ENCODE measurements at places on chromosomes 3 and 15. TPM values are rescaled to one million over a fixed set of nuclear protein-coding genes. Genes with fewer than 3 reads are reported as not detected.

GRCh38 chr3:153094386-153094785, 67.6 kb upstream of the RAP2B start:
- no peak for DNase-seq
- no peak overlapping the region for H3K4me3 ChIP-seq
- H3K27ac ChIP-seq = no peak overlapping the region

DNA sequence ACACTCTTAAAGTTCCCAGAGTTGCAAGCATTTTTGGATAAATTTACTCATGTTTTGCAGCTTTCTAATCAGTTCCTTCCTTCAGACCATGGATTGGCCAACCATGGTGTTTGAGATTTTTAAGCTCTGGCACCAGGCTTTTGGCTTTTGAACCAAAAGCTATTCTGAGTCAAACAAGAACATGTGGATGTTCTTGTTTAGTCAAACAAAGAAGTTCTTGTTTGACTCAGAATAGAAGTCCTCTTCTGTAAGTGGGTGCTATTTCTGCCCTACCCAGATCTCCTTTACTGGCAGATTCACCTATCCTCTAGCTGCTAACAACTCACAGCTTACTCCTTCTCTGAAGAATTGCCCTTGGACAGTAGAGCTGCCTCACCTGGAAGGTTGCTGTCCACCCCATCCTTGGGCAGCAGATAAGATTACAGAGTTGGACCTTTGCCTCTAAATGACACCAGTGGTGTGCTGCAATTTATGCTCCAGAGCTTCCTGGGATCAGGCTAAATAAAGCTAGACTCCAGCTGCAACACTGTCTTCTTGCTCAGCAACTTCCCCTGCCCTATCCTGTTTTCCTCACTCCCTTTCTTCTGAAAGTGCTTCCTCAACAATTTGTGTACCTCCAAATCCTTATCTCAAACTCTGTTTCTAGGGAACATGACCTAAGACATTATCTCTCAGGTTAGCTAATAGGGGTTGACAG, 65.6 kb downstream of the COL6A6 start:
- no peak overlapping the region for H3K4me3 ChIP-seq
- H3K36me3 ChIP-seq = no peaks in the 10 kb centered on the region
- H3K27me3 ChIP-seq = no peaks in the 10 kb centered on the region
- H3K27ac ChIP-seq = peak overlapping the region; percentile 30
- DNase-seq = peak; percentile 15

GRCh38 chr3:2023959-2024358, 74.7 kb upstream of the CNTN4 start:
- no peak overlapping the region for H3K4me3 ChIP-seq
- H3K27ac ChIP-seq = no peak overlapping the region
- H3K27me3 ChIP-seq = no peaks in the 10 kb centered on the region
- H3K4me1 ChIP-seq = no peaks in the 10 kb centered on the region
- H3K36me3 ChIP-seq = no peaks in the 10 kb centered on the region
- no peak for DNase-seq

DNA sequence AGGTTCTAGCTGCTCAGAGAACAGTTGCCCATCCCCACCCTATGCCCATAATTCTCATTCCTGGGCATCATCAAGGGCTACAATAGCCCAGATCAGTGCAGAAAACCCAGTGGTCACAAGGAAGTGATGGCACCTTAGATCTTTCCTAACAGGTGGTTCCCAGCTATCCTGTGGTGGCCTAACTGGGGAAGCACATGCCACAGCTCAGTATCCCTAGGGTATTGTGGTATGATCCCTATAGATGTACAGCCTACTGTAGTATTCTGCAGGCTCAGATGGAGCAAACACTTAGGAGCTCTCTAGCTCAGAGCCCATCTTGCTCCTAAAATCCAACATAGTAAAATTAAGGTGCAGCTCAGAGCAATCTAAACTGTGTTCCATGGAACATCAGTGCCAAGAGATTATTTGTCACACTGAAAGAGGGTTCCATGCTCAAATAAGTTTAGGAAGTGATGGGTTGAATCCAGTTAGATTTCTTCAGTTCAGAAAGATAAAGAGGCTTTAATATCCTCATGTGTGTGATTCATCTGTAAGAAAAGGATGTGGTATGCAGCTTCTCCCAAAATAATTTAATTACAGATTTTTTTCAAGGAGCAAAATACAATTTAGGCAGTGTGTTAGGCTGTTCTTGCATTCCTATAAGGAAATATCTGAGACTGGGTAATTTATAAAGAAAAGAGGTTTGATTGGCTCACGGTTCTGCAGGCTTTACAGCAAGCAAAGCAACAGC, 4.4 kb downstream of the A4GNT start:
- no peaks in the 10 kb centered on the region for H3K27me3 ChIP-seq
- no peak for DNase-seq
- H3K4me1 ChIP-seq = no peaks in the 10 kb centered on the region
- H3K4me3 ChIP-seq = no peak overlapping the region

- H3K4me1 ChIP-seq = no peaks in the 10 kb centered on the region
- peak; percentile 90 for DNase-seq
- peak overlapping the region; percentile 73 for H3K4me3 ChIP-seq
- H3K27ac ChIP-seq = peak overlapping the region; percentile 93
- H3K27me3 ChIP-seq = no peaks in the 10 kb centered on the region
These were observed 35.9 kb downstream of the HMCES start for GRCh38 chr3:129314386-129315222.

DNA sequence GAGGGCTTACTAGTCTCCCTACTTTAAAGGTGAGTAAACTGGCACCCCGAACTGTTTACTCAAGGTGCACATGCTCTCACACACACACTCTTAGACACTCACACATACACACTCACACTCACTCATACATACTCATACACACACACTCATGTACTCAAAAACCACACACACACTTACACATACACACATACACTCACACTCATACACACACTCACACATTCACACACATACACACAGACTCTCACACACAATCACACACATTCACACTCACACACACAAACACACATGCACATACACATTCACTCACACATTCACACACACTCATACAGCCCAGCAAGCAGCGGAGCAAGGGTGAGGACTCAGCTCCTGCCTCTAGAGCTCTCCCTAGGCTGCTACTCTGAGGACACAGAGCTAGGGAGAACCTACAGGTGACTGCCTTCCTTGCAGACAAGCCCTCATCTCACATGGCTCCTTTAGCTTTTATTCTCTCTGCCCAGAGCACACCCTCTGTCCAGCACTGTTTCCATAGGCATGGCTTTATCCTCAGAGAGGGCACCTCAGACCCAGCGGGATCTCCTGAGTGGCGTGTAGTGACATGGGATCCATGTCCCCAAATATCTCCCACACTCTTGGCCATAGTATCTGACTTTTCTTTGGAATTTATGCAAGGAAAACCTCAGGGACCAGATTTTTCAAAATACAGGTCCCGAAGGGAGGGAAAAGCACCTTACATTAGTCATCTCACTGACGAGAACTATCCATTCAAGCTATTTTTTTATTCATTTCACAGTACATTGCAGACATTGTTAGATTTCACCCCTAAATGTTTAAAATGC, 26.2 kb upstream of the ATG7 start:
- H3K36me3 ChIP-seq = no peaks in the 10 kb centered on the region
- no peak overlapping the region for H3K4me3 ChIP-seq
- H3K4me1 ChIP-seq = no peaks in the 10 kb centered on the region
- no peak overlapping the region for H3K27ac ChIP-seq
- no peaks in the 10 kb centered on the region for H3K27me3 ChIP-seq

DNA sequence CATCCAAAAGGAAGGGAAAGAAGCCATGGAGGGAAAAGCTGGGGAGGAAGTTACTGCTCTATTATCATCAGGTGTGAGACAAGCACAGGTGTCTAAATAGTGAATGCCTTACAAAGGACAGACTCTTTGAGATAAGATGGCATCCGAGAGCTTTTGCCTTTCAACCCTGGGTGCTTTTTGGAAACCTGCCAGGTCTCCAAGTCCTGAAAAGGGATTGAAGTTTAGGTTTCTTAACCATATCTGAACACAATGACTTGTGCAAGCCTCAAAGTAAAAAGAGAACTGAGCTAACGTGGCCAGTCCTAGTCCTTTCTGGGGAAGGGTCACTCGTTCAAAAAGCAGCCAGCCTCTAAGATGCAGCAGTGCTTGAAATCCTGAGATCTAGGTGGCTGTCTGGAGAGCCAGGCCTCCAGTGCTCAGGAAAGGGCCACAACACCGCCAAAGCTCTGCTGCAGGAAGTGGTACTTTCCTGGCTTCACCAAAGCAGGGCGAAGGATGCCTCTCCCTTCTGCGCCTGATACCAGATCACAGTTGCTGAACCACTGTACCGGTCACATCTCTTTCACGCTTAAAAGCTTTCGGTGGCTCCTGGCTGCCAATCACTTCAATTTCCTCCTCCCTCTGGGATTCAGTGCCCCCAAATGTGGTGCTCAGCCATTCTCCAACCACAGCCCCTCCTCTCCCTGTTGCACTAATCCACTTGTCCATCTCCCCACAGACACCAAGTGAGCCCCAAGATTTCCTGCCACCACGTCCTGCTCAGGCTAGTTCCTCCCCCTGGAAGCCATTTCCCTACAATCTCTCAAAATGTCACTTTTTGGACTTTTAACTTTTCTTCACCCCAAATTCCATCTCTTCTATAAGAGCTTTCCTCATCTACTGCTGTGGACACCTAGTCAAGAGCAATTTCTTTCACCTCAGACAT, 104.1 kb upstream of the LPP start:
- peak overlapping the region; percentile 97 for H3K27ac ChIP-seq
- H3K4me3 ChIP-seq = no peak overlapping the region
- H3K4me1 ChIP-seq = peaks cover 7% of the 10 kb centered on the region
- H3K36me3 ChIP-seq = no peaks in the 10 kb centered on the region
- DNase-seq = no peak
- H3K27me3 ChIP-seq = no peaks in the 10 kb centered on the region

- no peak for DNase-seq
- H3K4me3 ChIP-seq = no peak overlapping the region
- no peak overlapping the region for H3K27ac ChIP-seq
- no peaks in the 10 kb centered on the region for H3K36me3 ChIP-seq
These were observed 6.3 kb upstream of the APEH start for GRCh38 chr3:49667701-49668413.

- peak; percentile 64 for DNase-seq
- H3K4me3 ChIP-seq = no peak overlapping the region
- H3K4me1 ChIP-seq = no peaks in the 10 kb centered on the region
- H3K27ac ChIP-seq = peak overlapping the region; percentile 16
These were observed 460.3 kb upstream of the PROK2 start for GRCh38 chr3:72245183-72245811.

GRCh38 chr3:195212749-195213375, 58.1 kb downstream of the XXYLT1 start:
- H3K27me3 ChIP-seq = no peaks in the 10 kb centered on the region
- no peaks in the 10 kb centered on the region for H3K36me3 ChIP-seq
- peak overlapping the region; percentile 93 for H3K27ac ChIP-seq
- no peak overlapping the region for H3K4me3 ChIP-seq

- no peaks in the 10 kb centered on the region for H3K27me3 ChIP-seq
- no peaks in the 10 kb centered on the region for H3K4me1 ChIP-seq
- no peak overlapping the region for H3K27ac ChIP-seq
- H3K4me3 ChIP-seq = no peak overlapping the region
These were observed 13.4 kb upstream of the LEKR1 start for GRCh38 chr3:156812521-156813335.

GRCh38 chr3:152857082-152857481, 22.2 kb downstream of the P2RY1 start:
- no peak for DNase-seq
- no peaks in the 10 kb centered on the region for H3K4me1 ChIP-seq
- H3K27me3 ChIP-seq = no peaks in the 10 kb centered on the region
- H3K4me3 ChIP-seq = no peak overlapping the region
- H3K36me3 ChIP-seq = no peaks in the 10 kb centered on the region
- no peak overlapping the region for H3K27ac ChIP-seq

- DNase-seq = no peak
- no peaks in the 10 kb centered on the region for H3K4me1 ChIP-seq
- H3K27ac ChIP-seq = no peak overlapping the region
- no peaks in the 10 kb centered on the region for H3K36me3 ChIP-seq
These were observed 2.8 kb downstream of the VPS13C start for GRCh38 chr15:62057341-62057980.

DNA sequence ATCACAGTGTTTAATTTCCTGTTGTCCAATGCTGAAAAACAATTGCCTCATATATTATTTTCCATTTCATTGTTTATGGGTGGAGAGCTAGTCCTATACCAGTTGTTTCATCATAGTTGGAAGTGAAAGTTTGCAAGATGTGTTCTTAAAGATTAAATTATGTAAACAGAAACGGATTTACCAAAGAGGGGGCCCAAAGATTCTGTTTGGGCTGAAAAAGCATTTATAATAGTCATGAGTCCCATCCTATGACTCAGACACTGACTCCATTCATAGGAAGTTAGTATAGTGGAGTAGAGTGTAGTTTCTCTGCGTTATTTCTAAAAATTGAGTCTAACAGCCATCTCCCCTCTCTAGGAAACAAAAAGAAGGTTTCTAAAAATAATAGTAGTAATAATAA, 24.3 kb downstream of the NFKBIZ start:
- no peaks in the 10 kb centered on the region for H3K36me3 ChIP-seq
- H3K4me1 ChIP-seq = no peaks in the 10 kb centered on the region
- no peak for DNase-seq

GRCh38 chr15:77013776-77014131, 18.8 kb downstream of the PSTPIP1 start:
- H3K4me3 ChIP-seq = no peak overlapping the region
- no peaks in the 10 kb centered on the region for H3K27me3 ChIP-seq
- no peaks in the 10 kb centered on the region for H3K4me1 ChIP-seq

The SCN5A gene
- total RNA-seq = 3.2 TPM

The TLR9 gene
- 0.14 TPM for total RNA-seq

The MUC13 gene
- total RNA-seq = 0.51 TPM
